ENCODE measurements at places on chromosomes 2 and 18. TPM values are rescaled to one million over a fixed set of nuclear protein-coding genes. Genes with fewer than 3 reads are reported as not detected.

Gene SMAD4
- 40.2 TPM for polyA plus RNA-seq

Gene GAD1
- 66.4 TPM for polyA plus RNA-seq

Gene CCNYL1
- polyA plus RNA-seq: 12.1 TPM

Gene MC5R
- not detected for polyA plus RNA-seq

Gene RTP5
- polyA plus RNA-seq: 1.2 TPM

Gene KCNG2
- not detected for polyA plus RNA-seq

Gene ELAC1
- polyA plus RNA-seq: 20.6 TPM

Gene TRIM43
- polyA plus RNA-seq: not detected

Gene C2orf66
- 1.4 TPM for polyA plus RNA-seq

Gene AFG3L2
- polyA plus RNA-seq: 49.4 TPM

Gene GRB14
- polyA plus RNA-seq: 8.5 TPM

Gene DSC1
- polyA plus RNA-seq: not detected

Gene CAPN14
- polyA plus RNA-seq: 3.0 TPM

Gene PRKAG3
- not detected for polyA plus RNA-seq

Gene INHA
- polyA plus RNA-seq: 2.7 TPM

Gene BCL2
- polyA plus RNA-seq: 3.4 TPM

Gene HNRNPLL
- 53.4 TPM for polyA plus RNA-seq

Gene DYSF
- polyA plus RNA-seq: not detected

Gene HADHA
- polyA plus RNA-seq: 34.3 TPM

Gene QPCT
- not detected for polyA plus RNA-seq

Gene RBKS
- polyA plus RNA-seq: 4.0 TPM

Gene RIT2
- 1.1 TPM for polyA plus RNA-seq

Gene POU3F3
- 72.0 TPM for polyA plus RNA-seq

Gene OR6B2
- polyA plus RNA-seq: not detected

Measured in neural cell (in vitro differentiated cells).